NCI-H1092 (cell line): ENCODE measurements at places on chromosomes 16 and 17.

GRCh38 chr17:45974916-45975630 lies 24.0 kb upstream of the STH start:
- DNase-seq, result no peak

- no peak for DNase-seq
These were observed 257.5 kb downstream of the CDH11 start for GRCh38 chr16:64864232-64864809.

GRCh38 chr16:23511731-23512130 lies 1.4 kb upstream of the GGA2 start:
- no peak for DNase-seq

- DNase-seq, result no peak
These were observed 8.9 kb upstream of the ULK2 start for GRCh38 chr17:19876529-19877161.

- no peak for DNase-seq
These were observed 15.8 kb downstream of the NKD1 start for GRCh38 chr16:50563989-50564388.

DNA sequence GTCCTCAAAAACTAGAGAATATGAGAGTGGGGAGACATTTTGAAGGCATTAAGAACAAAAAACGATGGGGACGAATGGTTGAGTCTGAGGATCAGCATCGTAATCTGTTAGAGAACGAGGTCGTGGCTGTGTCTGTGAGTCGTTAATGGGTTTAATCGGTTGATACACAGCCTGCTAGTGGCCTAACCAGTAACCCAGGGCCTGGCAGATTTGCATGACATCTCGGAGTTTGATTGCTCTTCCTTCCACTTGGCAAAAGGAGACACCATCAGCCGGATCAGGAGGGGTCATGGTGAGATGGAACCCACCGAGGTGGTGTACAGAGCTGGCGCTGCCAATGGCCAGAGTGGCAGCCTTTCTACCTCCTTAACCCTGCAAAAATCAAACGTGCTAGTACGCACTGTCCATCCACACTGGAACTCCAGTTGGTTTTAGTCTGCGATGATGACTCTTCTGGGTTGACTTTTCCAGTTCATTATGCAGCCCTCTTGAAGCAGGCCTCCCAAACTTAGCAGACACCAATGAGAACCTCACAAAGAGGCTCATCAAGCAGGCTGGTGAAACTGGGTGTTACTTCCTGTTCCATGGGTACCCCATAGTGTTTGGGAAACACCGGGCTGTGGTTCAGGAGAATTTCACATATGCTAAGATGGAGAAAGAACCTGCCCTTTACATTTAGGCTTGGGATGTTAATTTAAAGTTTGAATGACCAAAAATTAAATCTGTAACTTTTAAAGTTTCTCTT lies 4.1 kb downstream of the HS3ST3B1 start:
- no peak for DNase-seq

DNA sequence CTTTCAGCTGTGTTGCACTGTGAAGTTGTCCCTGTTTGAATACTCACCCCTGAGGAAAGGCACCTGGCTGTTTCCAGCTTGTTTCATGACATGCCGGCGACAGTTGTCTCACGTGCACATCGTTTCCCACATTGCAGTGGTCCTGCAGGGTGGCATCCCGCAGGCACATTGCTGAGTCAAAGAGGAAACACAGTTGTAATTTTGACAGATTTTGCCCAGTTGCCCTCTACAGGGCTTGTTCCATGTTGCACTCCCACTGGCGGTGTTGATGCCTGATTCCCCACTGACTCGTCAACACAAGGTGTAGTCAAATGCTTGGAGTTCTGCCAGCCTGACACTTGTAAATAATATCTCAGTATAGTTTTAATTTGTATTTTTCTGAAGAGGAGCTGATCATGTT lies 23.8 kb downstream of the EPN2 start:
- no peak for DNase-seq

- DNase-seq, result no peak
These were observed 14.9 kb upstream of the C16orf74 start for GRCh38 chr16:85765767-85766166.

DNA sequence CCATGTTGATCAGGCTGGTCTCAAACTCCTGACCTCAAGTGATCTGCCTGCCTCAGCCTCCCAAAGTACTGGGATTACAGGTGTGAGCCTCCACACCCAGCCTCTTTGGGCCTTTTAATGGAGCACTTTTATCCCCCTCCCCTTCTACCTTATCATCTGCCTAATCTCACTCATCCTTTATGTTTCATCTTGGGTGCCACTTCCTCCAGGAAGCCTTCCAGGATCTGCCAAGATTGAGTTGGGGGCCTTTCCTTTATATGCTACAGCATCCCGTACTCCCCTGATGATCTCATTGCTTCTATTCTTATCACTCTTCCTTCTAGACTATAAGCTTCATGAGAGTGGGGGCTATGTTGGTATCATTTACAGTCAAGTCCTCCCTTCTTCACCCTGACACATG lies 192.8 kb upstream of the WSCD1 start:
- no peak for DNase-seq

- DNase-seq, result no peak
These were observed 1.8 kb downstream of the NOXO1 start for GRCh38 chr16:1979271-1980029.

GRCh38 chr16:68499006-68499405 lies 40.1 kb upstream of the ZFP90 start:
- DNase-seq, result peak; percentile 29

- DNase-seq, result no peak
These were observed 196.4 kb upstream of the IRX3 start for GRCh38 chr16:54482892-54483574.

GRCh38 chr17:17818088-17818526 lies 18.7 kb downstream of the SREBF1 start:
- DNase-seq, result no peak

DNA sequence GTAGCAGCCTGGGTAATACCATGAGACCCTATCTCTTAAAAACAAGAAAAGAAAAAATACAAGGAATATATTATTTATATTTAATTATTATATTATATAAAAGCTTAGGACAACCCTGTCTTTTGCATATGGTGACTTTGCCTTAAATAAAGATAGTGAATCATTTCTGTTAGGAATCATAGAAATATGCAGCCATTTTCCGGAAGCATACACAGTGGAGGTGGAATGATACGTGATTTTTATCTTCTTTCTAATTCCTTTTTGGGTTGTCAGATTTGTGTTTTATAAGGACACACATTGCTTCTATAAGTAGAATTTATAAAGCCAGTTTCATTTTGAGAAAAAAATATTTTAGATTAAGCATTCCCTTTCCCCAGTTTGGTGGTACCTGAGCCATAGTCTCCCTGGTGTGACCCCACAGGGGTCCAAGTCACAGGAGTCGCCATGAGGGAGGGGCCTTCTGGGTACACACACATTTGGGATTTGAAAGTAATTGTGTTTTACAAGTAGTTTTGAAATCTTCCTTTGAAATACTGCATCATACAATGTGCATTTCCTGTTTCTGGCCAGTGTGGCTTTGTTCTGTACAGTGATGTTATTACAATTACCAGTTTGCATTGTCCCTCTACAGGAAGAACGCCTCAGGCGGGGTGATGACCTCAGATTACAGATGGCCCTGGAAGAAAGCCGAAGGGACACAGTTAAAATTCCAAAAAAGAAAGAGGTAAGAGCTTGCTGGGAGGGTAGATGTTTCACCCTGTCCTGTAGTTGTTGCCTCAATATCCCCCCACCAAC lies 50.9 kb downstream of the B9D1 start:
- DNase-seq, result no peak

GRCh38 chr17:33904476-33904875 lies 350.6 kb upstream of the CCL2 start:
- no peak for DNase-seq

- no peak for DNase-seq
These were observed 85.3 kb downstream of the HAPSTR1 start for GRCh38 chr16:9176547-9177418.

- DNase-seq, result no peak
These were observed 65.0 kb downstream of the MRM3 start for GRCh38 chr17:846901-847843.

DNA sequence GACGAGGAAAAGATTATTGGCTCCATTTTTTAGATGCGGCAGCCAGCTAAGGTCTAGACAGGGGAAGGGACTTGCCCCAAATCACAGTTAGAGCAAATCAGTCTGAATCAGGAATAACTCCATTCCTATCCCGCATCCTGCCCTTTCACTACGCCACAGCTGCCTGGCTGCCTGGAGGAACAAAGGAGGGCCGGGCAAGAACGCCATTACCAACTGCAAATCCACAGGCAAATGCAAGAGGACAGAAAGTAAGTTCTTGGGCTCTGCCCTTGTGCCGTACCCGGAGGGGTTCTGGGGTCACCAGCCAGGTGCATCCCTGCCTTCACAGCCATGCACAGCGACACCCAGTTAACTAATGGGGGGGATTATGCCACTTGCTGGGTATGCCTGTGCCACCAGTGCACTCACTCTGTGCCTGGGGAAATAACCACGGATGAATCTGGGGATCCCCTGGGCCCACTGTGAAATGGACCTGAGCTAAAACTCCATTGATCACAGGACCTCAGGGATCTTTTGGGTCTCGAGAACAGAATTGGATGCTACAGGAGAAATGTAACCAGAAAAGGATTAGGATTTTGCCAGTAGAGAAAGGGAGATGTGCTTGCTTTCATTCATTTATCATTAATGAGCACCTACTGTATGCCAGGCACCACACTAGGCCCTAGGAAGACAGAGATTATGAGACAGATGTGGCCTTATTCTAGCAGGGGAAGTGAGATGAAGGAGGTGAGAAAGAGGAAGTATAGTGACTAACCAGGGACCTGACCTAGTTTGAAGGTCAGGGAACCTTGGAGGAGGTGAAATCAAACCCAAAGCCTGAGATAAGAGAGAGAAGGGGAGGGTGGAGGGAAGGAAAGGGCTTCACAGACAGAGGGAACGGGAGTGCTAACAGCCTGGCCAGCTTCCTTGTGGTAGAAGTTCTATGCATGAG lies 17.7 kb downstream of the BCL7C start:
- DNase-seq, result no peak

DNA sequence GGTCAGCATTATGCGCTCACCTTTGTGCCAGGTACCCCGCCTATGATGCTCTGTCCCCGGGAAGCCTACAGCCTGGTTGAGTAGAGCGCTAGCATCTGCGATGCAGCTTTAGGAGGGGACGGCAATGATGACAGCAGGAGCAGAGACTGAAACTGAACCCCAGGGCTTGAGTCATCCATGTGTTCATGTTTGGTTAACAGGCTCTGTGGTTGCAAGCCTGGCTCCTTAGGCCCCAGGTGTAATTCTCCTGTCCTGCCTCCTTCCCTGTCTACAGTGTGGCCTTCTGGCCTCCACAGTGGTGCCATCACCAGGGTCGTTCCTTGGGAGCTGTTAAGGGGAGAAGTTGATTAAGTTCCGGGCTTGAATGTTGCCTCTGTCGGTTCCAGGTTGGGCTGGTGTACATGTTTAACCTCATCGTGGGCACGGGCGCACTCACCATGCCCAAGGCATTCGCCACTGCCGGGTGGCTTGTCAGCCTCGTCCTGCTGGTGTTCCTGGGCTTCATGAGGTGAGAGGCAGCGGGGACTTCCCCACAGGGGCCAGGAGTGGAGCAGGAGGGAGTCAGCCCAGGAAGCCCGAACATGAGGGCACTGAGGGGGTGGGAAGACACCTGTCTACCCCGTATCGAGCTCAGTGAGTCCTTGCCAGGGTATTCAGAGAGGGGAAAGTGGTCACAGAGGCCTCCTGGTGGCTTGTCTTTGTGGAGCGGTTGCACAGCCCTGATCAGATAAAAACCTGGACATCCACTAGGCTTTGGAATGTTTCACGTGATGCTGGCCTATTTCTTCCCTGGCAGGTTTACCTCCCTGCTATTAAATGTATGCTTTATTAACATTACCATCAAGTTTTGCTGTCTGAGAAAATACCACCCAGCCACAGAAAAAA lies 9.2 kb upstream of the NAT9 start:
- DNase-seq, result no peak

DNA sequence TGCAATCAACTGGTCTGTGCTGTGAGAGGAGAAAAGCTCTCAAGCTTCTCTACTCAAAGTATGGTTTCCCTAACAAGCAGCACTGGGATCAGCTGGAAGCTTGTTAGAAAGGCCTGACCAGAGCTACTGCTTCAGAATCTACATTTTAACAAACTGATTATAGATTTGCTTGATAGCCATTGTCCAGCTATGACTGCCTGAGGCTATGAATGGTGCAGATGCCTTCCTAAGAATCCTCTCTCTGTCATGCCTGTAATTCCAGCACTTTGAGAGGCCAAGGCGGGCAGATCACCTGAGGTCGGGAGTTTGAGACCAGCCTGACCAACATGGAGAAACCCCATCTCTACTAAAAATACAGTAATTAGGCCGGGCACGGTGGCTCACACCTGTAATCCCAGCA lies 28.6 kb downstream of the PKD1L3 start:
- DNase-seq, result no peak

DNA sequence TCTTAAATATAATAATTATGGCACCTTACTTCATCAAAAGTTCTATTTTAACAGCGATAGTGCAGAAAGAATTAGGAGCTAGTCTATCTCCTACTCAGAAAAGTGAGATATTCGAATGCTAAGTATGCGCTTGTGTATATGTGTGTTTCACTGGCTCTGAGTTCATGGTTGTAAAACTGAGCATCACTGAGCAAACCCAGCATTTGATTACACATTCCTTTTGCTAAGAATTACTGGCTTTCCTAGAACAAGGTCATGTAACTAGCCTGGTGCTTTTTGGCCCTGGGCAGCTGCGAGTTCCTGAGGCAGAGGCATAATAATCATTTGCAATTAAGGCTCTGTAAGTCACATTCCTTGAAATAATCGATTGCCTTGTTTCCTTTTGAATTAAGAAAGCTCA lies 157.2 kb downstream of the SNX29 start:
- no peak for DNase-seq

- DNase-seq, result no peak
These were observed 267.5 kb downstream of the SEC14L1 start for GRCh38 chr17:77408284-77408683.

DNA sequence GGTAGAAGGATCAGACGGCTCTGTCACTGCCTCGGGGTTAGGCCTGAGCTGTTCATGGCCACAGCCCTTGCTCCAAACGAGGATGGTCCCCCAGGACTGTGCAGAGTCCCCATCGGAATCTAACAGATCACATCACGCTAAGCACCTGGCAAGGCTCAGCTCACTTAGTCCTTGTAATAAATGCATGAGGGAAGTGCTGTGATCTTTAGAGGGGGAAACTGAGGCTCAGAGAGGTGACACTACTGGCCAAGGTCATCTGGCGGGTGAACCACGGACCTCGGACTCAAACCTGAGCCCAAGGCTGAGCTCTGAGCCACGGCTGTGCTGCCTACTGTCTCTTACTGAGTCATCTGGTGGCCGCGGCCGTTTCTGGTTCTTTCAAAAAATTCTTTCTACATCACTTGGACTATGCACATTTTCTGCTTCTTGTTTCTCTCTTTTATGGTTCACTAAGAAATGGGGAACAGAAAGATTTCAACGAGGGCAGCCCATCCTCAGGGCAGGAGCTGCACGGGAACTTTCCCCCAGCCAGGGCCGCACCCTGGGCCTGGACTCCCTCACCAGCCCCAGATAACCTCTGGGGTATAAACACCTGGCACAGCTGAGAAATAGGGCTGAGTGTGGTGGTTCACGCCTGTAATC lies 55.6 kb downstream of the COTL1 start:
- no peak for DNase-seq

GRCh38 chr17:57927048-57927723 lies 28.0 kb downstream of the CUEDC1 start:
- DNase-seq, result peak; percentile 36

GRCh38 chr17:40307001-40307730 lies 1.8 kb upstream of the RARA start:
- peak; percentile 49 for DNase-seq
